ENCODE measurements at places on chromosomes 11 and 22.

DNA sequence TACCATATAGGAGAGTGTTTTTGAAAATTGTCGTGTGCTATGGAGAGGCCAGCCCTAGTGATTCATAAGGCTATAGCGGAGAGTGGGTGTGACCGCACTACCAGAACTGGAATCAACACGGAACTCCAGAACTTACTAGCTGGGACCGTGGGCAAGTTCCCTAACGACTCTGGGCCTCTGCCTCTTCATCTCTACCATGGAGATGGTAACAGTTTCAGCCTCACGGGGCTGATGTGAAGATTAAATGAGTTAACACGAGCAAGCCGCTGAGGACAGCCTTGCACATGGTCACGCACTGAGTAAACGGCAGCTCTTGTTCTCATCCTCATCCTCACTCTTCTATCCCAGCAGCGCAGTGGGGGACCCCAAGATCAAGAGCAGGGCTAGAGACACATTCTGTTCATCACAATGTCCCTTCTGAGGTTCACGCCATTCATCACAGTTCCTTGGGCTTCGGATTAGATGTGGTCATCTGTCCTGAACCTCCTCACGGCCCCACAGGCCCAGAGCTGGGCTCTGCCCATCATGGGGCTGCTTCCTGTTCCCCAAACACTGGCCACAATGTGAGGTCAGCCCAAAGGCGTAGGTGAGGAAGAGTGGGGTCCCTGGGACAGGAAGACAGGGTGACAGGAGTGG lies 47.2 kb upstream of the CD5 start:
- DNase-seq = no peak

- DNase-seq = no peak
Observed at GRCh38 chr11:76768088-76768908, 14.9 kb upstream of the TSKU start.

DNA sequence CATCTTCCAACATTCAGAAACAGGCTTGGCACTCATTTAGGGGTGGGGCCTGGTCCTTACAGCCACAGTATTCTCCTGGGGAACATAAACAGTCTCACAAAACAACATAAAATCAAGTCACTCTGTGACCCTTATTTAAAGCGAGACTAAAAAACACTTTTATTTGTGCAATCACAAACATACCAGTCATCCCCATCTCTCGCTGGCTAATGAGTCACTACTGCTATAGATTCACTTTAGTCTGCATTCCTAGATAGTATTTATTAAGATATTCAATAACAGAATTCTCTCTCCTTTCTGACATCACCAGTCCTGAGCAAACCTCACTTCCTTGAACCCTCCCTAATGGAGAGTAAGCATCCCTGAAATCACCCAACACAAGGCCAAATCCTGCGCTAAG lies 68.0 kb downstream of the ZBTB44 start:
- DNase-seq = no peak

DNA sequence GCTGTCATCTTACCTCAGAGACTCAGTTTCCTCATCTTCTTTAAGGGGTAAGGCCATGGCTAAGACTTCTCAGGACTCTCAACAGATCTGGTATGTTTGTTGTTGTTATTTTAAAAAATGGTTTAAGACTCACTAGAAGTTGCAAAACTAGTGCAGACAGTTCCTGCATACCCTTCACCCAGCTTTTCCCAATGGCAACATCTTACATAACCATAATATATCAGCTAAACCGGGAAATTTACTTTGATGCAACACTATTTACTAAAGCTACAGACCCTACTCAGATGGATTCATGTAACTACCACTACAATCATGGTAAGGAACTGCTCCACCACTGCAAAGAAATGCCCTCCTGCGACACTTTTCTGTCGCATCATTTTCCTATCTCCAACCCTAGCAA lies 20.4 kb downstream of the LGR4 start:
- DNase-seq = no peak

- DNase-seq = no peak
Observed at GRCh38 chr11:66912361-66912760, 45.8 kb downstream of the PC start.

DNA sequence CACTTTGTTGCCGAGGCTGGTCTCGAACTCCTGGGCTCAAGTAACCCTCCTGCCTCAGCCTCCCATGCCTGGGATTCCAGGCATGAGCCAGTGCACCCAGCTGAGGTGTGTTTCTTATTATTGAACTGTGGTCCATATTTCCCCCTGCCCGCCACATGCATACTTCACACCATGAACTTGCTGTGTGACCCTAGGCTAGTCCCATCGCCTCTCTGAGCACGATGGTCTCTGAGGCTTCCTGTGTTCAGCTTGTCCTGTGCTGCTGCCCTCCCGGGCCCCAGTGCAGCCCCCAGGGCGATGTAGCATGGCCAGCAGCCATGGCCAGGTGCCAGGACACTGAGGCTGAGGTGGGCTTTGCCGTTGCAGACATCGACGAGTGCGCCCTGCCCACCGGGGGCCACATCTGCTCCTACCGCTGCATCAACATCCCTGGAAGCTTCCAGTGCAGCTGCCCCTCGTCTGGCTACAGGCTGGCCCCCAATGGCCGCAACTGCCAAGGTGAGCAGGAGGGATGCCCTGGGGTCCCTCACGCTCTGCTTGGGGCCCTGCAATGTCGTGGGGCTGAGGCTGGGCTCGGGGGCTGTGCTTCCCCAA lies 45.7 kb downstream of the FBLN1 start:
- no peak for DNase-seq

- DNase-seq = no peak
Observed at GRCh38 chr22:48742556-48743343, 1084.9 kb downstream of the BRD1 start.

DNA sequence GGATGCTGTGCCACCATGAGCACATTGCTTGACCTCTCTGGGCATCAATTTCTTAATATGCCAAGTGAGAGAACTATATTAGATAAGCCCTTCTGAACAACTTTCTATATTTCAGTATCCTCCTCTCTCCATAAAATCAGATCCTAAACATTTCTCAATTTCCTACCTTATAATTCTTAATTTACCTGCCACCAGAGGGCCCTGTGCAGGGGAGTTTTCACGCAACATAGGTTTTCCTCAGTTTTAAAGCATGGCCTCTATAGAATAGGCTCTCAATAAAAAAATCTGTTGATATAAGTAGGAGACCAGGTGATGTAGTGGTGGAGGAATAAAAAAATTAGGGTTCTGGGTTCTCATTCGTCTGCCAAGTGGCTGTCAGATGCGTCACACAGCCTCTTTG lies 83.7 kb upstream of the DBX1 start:
- DNase-seq = no peak

DNA sequence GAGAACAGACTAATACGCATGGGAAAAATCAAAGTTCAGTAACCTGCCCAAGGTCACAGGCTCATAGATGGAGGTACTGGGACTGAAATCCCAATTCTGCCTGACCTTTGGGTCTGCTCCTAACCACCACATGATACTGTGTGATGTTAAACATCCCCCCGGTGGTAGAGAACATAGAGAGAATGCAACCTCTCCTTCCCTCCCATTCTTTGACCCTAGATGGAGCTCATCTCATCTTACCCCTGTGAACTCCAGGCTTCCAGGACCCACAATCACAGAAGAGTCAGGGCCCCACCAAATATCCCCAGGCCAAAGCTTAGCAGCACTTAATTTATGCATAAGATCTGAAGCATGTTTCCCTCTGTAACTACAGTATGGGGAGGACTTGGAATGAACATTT lies 198.5 kb downstream of the MYO18B start:
- no peak for DNase-seq

DNA sequence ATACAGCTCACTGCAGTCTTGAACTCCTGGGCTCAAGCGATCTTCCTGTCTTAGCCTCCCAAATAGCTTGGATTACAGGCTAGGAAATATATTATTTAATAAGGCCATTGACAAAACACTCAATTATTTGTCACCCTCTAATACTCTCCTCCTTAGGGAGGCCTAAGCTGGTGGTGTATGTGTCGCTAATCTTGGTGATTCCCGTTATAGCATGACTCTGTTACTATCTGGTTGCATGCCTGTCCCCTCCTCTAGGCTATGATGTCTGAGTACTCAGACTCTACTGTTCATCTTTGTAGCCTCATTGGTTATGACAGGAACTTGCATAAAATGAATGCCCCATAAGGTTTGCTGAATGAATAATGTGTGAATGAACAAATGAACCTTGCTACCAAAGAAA lies 87.6 kb downstream of the USP35 start:
- no peak for DNase-seq

GRCh38 chr11:105100206-105100605 lies 39.4 kb downstream of the CARD18 start:
- DNase-seq = no peak

GRCh38 chr11:111513240-111513605 lies 1.0 kb upstream of the BTG4 start:
- DNase-seq = no peak

GRCh38 chr22:44670220-44670988 lies 31.6 kb upstream of the PRR5 start:
- no peak for DNase-seq

DNA sequence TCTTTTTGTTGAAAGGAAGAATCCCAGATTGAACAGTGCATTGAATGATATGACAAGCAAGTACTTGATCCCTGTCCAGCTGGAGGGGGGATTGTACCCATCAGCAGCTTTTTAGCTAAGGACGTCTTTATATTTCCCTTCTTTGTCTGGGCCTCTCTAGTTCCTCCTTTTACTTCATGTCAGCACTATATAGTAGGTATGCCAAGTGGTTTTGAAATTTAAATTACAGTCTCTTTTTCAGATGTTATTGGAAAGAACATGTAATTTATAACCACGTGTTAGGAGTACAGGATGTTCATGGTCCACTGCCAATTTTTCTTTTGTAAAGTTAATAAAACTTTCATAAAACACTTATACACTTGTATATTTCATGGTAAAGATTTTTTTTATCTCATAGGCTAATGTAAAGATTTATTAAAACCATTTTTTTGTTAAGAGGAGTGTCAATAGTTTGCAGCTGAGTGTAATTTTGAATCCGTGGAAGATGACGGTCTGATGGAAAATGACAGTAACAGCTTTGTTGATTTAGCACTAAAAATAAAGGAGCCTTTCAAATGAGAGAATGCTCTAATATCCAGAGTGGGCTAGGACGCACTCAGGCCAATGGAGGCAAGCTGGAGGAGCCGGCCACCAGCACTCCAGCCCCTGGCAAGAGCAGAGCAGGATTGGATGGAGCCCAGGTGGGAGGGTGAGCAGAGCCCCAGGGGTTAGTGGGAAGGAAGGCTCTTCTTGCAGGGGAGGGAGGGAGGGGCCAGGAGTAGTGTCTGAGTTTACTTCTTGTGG lies 488.3 kb downstream of the INSC start:
- DNase-seq = no peak

DNA sequence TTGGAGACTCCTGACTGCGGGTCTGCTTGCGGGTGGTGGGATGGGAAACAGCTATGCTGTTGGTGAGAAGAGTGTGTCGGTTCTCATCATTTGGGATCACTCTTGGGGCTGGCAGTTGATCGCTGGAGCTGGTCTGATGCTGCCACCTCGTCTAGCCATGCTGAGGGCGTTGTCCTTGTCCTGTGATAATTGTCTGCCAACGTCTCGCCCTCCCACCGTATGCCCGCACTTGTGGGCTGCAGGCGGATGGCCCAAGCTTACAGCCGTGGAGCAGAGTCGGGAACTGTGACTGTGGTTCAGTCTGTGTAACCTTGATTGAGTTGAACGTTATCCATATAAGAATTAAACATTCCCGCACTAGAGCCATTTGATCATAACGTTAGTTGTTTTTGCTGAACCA lies 204.4 kb downstream of the TBC1D22A start:
- DNase-seq = no peak

DNA sequence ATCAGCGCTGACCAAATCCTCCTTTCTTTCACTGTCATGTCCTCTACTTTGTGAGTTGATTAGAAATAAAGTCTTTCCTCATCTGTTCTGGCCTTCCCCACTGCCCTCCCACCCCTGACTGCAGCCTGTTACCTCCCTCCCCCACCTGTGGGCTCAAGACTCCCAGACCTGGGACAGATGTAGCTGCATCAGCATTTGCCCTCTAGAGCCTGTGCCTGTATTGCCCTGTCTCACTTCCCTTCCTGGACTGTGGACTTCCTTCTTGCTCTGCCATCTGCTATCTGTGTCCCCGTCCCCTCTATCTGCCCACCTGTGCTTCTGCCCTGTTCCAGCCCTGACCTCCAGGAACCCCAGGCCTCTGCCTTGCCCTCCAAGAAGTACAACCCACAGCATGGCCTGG lies 122.5 kb downstream of the GALNT18 start:
- no peak for DNase-seq

GRCh38 chr11:42021911-42022310 lies 562.5 kb upstream of the LRRC4C start:
- DNase-seq = no peak

GRCh38 chr11:8289492-8289918 lies 25.8 kb upstream of the LMO1 start:
- no peak for DNase-seq

DNA sequence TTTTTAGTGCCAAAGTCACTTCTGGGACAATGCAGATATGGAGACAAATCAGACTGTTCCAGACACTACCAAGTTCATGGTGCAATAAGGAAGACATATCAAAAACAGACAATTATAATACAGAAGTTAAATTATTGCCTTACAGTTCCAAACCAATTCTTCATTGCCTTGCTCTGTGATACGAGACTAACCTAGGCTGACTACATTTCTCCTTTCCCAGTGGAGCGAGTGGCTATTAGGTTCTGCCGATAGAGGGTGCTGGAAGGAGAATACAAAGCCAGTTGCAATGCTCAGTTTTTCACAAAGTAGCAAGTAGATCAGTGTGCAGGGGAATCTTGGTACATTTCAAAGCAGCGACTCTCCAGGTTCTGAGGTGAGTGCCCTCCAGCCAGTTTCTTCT lies 67.8 kb downstream of the FAM168A start:
- DNase-seq = no peak

- DNase-seq = peak; percentile 93
Observed at GRCh38 chr22:33920927-33921524, 750 bp upstream of the LARGE1 start.

- DNase-seq = no peak
Observed at GRCh38 chr11:75797792-75798191, 17.2 kb upstream of the UVRAG start.

DNA sequence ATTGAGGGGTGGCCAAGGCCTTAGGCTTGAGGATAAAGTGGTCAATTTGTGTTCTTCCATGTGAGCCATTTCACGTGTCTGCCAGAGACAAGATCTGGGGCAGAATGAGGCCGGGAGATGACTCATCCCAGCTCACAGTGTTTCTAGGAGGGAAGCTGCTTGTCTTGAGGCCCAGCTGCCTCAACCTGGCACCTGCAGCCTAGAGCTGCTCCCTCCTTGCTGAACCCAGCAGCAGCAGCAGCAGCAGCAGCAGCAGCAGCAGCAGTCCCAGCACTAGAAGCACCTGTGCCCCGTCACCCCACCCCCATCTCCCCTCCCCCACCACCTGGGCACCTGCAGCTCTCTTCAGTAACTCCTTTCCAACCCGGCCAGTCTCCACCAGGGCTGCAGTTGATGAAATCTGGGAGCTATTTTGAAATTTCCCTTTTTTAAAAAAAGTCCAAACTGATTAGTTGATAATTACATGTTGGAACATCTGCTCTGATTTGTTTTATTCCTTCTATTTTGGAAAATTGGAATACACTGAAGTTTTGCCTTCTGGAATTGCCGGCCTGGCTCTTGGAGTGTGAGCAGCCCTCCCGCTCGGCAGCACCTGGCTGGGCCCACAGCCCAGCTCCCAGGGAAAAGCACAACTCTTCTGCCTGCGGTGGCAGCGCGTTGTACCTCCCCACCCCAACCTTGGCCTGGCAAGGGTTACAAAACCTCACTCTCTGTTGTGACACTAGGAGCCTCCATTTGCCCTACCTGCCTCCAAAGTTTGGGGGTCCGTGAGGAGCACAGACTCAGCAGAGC lies 143.5 kb downstream of the NXPE2 start:
- DNase-seq = no peak

GRCh38 chr11:65547446-65548125 lies 10.6 kb downstream of the LTBP3 start:
- DNase-seq = no peak
